Muscle of back (tissue), 13 donors: ENCODE measurements at places on chromosomes 5 and 9. TPM values are rescaled to one million over a fixed set of nuclear protein-coding genes. Genes with fewer than 3 reads are reported as not detected.

- DNase-seq, result no peak
Measured at GRCh38 chr5:96717874-96718273, 55.7 kb downstream of the CAST start.

- DNase-seq, result peak; percentile 37
Measured at GRCh38 chr5:128826275-128826674, 139.0 kb upstream of the SLC27A6 start.

DNA sequence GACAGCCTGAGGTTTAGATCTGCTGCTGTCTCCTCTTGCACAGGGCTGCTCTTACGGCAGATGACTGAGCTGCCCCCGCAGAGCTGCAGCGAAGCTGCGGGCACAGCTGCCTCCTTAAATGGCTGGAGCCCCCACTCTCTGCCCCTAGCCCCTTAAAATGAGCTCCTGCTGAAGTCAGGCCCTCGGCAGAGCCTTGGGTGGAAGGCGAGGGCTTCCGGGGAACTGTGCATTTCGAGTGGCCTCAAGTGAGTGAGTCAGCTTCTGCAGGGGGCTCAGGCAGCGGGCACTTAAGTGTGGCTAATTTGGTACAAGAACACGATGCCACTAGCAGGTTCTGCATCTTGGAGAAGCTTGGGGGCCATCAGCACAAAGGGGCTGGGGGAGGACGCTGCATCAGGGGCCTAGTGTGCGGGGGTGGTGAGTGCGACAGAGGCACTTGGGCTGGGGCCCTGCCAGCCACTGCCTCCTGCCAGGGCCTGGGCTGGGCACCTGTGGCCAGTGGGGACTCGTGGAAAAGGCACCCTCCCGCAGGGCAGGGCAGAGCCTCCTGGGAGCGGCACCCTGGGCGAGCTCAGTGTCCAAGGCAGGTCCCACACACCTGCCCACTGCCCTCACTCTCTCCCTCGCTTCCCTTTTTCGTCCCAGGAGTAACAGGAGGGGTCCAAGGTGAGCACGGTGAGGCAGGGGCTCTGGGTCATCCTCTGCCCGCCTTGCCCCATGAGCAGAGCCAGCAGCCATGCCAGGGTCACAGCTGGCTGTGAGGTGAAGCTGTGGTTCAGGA is 28.8 kb upstream of the RNU6ATAC start:
- no peak for DNase-seq

GRCh38 chr5:14980698-14981097 is 109.1 kb upstream of the ANKH start:
- DNase-seq, result no peak

- no peak for DNase-seq
Measured at GRCh38 chr5:111548992-111549649, 36.8 kb upstream of the STARD4 start.

DNA sequence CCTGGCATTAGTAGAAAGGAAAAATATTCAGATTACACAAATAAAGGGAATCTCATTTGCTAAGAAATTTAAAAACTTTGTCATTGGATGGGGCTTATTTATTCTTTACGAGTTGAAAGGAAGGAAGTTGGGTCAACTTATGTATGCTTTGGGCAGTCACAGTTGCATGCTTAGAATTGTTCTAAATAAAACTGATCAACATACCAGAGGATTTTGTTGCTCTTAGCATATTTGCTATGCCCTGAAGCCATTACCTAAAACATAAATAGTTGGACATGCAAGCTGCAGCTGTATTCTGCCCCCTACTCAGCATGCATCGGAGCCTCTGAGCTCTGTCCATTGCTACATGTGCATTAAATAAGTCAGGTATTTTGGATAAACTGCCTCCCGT is 172.7 kb upstream of the MEF2C start:
- no peak for DNase-seq

GRCh38 chr5:179870952-179871351 is 12.3 kb upstream of the MRNIP start:
- no peak for DNase-seq

DNA sequence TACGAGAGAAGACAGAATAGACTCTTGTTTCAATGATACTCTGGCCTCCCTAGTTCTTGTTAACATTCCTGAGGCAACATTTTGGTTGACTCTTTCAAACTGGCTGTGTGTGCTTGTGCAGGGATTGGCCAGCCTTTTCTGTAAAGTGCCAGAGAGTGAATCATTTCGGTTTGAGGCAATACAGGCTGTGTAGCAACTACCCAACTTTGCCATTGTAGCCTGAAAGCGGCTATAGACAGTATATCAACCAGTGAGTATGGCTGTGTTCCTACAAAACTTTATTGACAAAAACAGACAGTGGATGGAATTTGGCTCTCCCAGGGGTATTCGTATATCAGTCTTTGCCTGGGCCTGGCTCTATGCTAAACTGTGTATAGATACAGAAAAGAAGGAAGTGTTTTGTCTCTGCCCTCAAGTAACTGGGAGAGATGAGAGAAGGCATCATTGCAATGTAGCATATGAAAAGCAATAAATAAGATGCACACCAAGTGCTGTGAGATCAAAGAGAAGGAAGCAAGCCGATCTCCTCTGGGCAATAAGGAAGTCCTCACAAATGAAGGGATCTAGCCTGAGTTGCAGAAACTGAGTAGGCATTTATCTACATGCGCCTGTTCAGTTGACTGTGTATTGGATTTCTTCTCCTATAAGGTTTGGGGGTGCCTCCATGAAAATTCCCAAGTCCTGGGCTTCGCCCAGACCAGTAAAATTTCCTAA is 568.0 kb upstream of the KLF4 start:
- no peak for DNase-seq

GRCh38 chr9:115212832-115213231 is 94.9 kb upstream of the TNC start:
- no peak for DNase-seq

DNA sequence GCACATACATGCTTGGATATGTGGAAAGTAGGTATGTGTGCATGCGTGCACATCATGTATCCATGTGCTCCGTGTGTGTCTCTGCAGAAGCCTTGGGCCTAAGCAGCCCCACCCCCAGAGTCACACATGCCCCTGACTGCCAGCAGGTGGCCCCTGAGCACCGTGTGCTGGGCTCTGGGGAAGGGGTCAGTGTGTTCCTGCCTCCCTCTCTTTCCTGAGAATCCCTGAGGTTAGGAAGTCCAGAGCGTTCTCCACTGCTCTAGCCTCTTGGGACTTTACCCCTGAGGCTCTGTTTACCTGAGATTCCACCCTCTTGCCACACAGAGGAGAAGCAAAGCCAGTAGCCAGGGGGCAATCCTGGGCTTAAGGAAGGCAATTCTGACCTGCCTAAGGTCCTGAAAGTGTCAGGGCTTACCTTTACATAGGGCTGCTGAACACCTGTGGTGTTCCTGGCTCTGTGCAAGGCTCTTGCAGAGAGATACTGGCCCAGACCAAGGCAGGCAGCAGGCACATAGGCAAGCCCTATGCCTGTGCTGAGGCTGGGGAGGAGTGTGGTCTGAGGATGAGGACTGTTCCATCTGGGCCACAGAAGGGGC is 207.3 kb downstream of the TMEM38B start:
- DNase-seq, result peak; percentile 77

DNA sequence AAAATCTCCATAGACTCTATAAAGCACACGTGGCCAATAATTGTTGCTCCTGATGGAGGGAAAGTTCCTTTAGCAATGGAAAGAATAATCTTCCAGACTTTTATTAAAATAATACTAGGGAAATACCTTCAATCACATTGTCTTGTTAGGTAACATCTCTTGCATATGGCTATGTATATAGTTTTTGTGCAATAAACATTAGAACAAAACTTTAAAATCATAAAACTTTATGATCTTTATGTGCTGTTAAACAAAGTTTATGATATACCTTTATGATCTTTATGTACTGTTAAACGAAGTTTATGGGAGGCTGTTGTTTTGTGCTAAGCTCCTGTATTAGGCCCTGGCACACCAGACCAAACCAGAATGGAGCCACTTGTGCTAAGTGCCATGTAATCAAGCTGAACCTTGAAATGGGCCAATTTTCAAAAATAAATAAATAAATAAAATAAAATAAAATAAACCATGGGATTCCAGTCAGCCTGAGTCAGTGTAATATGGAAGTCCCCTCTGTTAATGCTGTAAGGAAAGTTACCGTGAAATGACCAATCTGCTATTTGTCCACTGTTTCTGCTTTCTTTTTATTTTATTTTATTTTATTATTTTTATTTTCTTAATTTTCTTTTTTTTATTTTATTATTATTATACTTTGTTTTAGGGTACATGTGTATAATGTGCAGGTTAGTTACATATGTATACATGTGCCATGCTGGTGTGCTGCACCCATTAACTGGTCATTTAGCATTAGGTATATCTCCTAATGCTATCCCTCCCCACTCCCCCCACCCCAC is 431.3 kb downstream of the SPATA31D1 start:
- DNase-seq, result no peak

DNA sequence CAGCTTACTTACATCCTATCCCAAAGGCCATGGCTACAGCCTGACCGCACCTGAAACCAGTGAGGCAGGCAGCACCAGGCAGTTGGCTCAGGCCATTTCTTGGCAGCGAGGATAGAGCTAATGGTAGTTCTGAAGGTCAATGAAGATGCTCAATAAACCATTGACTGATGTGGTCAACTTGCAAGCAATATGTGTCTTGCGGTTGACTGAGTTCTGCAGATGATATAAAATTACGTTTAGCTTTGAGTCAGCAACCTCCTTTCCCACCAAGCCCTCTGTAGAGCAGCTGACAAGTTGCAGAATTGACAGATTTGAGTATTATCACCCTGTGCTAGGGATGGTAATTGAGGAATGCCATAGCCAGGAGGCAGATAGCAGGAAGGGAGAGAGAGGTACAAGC is 189.0 kb upstream of the PUM3 start:
- DNase-seq, result no peak

DNA sequence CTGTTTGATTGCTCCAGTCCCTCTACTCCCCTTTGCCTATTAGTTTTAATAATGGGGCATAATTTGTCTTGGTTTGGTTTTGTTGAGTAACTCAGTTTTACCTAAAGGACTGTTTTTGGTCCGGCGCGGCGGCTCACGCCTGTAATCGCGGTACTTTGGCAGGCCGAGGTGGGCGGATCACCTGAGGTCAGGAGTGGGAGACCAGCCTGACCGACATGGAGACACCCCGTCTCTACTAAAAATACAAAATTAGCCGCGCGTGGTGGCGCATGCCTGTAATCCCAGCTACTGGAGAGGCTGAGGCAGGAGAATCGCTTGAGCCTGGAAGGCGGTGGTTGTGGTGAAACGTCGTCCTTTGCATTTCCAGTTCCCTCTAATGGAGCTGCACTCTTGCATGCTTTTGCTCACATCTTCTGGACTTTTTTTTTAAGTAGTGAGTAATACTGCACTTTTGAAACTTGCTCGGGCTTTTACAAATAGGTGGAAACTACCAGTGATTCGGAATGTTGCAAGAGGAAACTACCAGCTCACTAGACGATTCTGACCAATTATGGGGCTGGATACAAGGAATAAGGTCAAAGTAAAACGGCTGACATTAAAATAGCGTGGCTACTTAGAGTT is 721 bp upstream of the MAML1 start:
- DNase-seq, result no peak

- DNase-seq, result peak; percentile 63
Measured at GRCh38 chr9:16830806-16831205, 39.7 kb downstream of the BNC2 start.

DNA sequence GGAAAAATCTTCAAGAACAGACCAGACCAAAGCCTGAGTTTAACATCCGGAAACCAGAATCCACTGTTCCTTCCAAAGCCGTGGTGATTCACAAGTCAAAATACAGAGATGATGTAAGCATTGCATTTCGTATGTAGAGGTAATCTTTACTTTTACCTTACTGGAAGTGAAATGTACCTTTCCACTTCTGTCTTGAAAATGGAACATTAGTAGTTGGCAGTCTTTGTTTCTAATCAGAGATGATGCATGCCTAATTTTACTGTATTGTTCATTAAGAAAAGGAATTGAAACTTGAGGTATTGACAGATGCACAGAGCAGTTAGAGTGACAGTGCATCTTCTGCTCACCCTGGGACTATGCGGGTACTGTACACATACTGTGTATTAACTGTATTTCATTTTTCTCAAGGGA is 34.6 kb downstream of the HABP4 start:
- DNase-seq, result no peak

- no peak for DNase-seq
Measured at GRCh38 chr9:14627513-14627912, 65.7 kb downstream of the ZDHHC21 start.

DNA sequence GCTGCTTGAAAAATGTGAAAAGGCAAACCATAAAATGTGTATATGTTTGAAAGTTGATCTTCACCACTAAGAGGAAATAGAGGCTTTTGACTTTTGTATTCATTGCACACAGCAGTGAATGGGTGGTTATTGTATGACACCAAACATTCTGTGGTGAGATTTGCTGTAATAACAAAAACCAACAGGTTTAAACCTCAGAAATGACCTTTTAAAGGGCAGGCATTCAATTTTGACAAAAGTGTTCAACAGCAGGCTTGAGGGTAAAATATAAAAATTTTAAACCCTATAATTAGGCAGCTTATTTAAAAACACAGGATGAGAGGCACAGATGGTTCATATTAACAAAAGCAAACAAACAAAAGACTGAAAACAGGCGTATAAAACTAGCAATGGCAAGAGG is 128.1 kb upstream of the NUDT12 start:
- no peak for DNase-seq

GRCh38 chr5:160931283-160931682 is 79.3 kb upstream of the ATP10B start:
- DNase-seq, result no peak

- no peak for DNase-seq
Measured at GRCh38 chr5:124544366-124545055, 201.9 kb downstream of the ZNF608 start.

DNA sequence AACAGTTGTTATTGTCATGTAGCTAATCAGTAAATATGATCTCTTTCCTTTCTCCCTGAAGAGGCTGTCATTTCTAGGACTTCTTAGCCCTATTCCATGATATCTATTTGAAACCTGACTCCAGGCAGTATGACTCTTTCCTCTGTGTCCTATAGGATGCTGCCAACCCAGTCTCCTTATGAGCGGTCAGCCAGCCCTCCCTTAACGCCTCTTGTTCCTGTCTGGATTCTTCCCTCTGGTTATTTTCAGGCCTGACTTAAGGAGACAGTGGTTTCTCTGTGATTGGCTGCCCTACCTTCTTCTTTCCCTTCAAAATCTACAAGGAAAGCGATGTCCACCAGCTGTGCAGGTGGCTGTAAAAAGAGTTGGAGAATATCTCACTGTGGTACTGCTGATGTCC is 19.4 kb upstream of the C5orf63 start:
- DNase-seq, result no peak

Gene NR2F1
- polyA plus RNA-seq, result 12.2 TPM

Gene LRRC26
- not detected for polyA plus RNA-seq

Gene FABP6
- not detected for polyA plus RNA-seq

Gene PDGFRB
- 161 TPM for polyA plus RNA-seq

Gene RLN1
- polyA plus RNA-seq, result 0.28 TPM

Gene KIF4B
- polyA plus RNA-seq, result not detected

Gene ALDOB
- polyA plus RNA-seq, result 0.36 TPM

Gene ADRB2
- 0.86 TPM for polyA plus RNA-seq

Gene PTGER4
- 9.0 TPM for polyA plus RNA-seq
